ENCODE measurements at places on chromosomes 3 and 15.

DNA sequence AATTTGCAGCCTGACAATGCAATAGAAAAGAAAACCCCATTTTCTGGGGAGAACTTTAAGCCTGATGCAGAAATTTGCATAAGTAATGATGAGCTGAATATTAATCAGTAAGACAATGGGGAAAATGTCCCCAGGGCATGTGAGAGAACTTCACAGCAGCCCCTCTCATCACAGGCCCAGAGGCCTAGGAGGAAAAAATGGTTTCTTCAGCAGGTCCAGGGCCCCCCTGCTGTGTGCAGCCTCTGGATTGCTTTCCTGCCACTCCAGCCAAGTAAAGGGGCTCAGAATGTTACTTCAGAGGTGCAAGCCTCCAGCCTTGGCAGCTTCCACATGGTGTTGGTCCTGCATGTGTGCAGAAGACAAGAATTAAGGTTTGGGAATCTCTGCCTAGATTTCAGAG lies 900.3 kb upstream of the ROBO1 start:
- no peak for DNase-seq

DNA sequence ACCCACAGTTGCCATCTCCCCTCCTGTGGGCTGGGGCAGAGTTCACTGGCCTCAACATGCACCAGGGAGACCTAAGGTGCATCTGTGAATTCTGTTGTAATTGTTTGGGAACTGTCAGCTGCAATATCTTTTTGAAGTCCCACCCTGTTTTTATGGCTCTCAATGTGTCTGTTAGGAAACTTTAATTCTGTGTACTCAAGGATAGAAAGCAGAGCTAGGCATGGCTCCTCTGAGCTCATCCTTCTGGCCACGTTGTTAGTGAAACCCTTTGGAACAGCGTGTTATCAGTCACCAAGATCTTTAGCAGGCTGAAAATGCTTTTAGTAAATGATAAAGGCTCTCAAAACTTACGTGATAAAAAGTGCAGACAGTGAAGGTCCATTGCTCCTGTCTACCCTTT lies 33.6 kb upstream of the MTMR10 start:
- DNase-seq: no peak

GRCh38 chr3:59809710-59810444 lies 760.1 kb upstream of the CFAP20DC start:
- DNase-seq: no peak

DNA sequence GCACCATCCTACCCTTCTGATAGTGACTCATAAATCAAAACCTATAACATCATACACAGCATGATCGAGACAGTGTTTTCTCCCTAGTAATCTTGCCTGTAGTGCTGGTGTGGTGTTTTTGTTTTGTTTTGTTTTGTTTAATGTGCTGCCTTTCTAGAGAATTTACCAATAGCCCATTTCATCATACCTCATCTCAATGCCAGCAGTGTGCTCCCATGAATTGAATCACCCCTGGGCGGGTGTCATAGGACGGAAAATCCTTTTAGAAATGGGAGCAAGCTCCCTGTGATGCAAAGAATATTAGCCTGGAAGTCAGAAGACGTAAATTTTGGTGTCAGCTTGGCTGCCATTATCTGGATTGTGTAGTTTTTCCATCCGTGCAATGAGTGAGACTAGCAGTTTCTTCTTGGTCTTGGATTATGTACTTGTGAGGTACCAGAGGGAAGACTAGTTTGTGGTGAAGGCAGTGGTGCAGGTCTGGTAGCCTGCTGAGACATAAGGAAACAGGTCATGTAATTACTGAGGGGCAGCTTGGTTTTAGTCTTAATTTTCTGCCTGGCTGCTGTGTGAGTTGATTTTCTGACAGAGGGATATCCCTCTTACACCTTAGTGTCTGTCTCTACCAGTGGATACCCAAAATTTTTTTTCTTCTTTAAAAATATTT lies 29.9 kb downstream of the IGSF10 start:
- no peak for DNase-seq

DNA sequence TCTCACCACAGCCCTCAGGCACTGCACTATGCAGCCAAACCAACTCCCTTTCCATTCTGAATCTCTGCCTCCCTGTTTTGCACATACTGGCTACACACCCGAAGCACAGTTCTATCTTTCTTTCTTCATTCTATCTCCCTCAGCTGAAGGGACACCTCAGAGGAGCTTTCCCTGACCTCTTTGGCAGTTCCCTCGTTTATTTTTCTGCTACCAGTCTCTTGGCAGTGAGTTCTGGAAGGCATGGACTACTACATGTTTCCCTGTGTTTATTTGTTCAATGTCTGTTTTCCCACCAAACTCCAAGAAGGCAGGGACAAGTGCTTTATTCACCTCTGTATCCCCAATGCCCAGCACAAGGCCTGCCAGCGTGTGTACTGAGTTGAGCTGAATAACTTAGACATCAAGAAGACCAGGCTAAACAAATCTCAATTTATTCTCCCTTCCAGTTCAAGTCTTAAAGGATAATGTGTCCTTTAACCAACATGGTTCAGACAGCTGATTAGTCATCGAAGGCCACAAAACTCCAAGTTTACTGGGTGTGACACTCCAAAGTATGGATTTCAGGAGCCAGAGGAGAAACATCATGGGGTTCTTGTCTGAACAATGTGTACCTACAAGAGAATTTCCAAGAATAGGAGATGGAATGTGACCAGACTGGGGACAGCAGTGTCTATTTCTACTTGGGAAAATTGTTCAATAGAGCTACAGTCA lies 260.1 kb upstream of the CTNNB1 start:
- no peak for DNase-seq

GRCh38 chr3:71129611-71130431 lies 453.7 kb downstream of the FOXP1 start:
- DNase-seq: no peak

GRCh38 chr15:70158309-70159000 lies 60.7 kb upstream of the TLE3 start:
- DNase-seq: no peak

- no peak for DNase-seq
Measured at GRCh38 chr15:29638781-29639180, 183.5 kb downstream of the TJP1 start.

DNA sequence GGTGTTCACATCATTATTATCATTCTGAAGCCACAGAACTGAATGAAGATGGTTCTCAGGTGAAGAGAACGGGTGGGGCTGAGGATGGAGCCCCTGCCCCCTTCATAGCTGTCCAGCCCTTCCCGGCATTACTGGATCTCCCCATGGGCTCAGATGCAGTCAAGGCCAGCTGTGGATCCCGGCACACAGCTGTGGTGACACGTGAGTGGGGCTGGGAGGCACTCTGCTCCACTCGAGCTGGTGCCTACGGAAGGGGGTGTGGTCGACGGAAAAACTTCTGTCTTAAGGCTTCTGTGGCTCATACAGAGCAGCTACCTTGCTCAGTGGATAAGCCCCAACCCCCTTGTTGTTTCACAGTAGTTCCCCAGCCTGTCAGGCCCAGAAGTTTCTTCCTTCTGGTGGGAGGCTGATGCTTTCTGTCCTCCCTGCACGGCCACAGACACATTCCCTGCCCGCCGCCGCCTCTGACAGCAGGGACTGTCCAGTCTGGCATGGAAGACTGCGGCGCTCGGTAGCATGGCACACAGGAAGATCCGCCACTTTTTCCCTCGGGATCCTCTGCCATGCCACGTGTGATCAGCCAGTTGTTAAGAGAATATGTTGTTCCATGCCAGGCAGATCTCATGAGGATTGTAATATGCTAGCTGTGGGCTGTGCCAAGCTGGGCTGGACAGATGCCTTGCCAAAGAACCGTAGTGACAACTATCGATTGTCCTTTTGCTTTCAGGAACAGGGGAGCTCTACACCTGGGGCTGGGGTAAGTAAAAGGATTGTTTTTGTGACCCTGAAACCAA lies 5.8 kb downstream of the RCCD1 start:
- no peak for DNase-seq

DNA sequence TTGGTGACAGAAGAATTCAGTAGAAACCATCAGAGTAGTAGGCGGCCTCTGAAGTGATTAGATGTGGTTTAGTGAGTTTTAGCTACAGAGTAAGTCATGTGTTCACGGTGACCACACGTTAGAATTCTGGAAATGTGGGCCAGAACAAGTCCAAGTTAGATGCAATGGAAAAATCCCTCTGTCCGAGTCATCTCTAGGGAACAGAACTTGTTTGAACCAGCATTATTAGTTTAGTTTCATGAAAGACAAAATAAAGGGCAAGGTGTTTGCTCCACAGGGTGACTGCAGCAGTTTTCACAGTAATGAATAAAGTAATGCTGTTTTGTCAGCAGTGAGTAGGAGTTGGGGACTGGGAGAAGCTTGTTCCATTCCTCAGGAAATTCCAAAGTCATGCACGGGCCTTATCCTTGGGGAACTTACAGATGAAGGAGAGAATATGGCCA lies 100.2 kb downstream of the CGNL1 start:
- no peak for DNase-seq

- no peak for DNase-seq
Measured at GRCh38 chr3:45446706-45447105, 58.3 kb downstream of the LARS2 start.

- peak; percentile 96 for DNase-seq
Measured at GRCh38 chr15:101088788-101089578, 162.9 kb downstream of the CHSY1 start.

DNA sequence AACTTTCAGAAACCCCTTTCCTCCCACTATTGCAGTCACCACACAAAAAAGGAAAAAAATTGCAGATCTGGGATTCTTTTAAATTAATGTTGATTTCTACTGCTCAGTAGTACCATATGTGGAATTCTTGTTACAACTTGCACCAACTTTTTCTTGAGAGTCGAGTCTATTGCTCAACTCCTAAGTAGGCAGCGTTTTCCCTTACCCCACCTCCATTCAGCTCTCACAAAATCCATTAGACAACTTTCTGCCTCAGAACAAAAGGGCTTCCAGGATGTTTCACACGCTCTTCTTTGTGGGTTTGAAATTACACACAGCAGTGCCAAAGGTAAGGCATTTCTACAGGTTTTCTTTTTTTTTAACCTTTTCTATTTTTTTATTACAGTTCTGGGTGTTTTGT lies 179.5 kb downstream of the ANXA2 start:
- no peak for DNase-seq

DNA sequence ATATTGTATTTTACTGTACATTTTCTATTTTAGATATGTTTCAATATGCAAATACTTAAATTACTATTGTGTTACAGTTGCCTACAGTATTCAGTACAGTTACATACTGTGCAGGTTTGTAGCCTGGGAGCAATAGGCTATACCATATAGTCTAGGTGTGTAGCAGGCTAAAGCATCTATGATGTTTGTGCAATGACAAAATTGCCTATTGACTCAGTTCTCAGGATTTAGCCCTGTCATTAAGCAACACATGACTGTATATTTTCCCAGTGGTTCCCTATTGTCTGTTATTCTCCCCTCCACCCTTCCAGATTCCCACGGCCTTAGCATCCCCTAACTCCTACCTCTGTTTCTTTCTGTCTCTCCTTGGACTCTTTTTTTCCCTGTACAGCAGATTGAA lies 10.7 kb downstream of the MOBP start:
- no peak for DNase-seq

- no peak for DNase-seq
Measured at GRCh38 chr3:34284959-34285826, 486.8 kb downstream of the PDCD6IP start.

DNA sequence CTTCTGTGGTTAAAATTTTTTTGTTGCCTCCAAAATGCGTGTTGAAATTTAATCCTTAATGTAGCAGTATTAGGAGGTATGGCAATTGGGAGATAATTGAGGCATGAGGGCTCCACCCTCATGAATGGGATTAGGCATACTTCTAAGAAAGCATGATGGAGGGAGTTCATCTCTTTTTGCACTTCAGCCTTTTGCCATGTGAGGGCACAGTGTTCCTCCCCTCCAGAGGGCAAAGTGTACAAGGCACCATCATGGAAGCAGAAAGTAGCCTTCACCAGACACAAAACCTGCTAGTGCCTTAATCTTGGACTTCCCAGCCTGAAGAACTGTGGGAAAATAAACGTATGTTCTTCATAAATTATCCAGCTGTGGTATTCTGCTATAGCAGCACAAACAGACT lies 429.5 kb downstream of the ZIC1 start:
- no peak for DNase-seq

- no peak for DNase-seq
Measured at GRCh38 chr3:54347060-54347459, 224.7 kb downstream of the CACNA2D3 start.

DNA sequence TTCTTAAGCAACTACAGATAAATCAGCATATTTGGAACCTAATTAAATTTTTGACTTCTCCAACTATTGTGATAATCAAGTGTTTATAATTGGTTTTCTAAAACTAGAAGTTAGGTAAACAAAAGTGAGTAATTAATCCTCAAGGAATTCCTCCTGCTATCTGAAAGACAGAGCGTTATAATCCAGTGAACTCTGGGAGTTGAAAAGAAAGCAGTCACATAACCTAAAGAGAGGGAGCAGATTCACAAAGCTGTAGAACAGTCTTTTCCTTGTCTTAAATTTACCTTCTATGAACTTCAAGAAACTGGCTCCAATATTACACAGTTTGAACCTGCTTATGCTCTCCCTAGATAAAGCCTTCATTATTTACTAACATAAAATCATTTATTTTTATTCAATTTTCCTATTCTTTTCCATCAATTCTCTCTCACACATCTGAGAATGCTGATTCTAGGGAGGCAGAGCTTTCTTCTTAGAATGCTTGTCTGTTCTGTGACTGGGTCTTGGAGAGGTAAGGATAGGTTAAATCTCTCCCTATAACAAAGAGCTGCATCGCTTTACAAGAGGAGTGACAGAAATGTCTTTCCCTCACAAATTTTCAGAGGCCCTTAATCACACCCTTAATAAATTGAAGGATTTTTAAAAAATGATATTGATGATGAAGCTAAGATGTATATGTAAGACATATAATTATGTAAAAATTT lies 132.8 kb downstream of the TUSC7 start:
- no peak for DNase-seq

GRCh38 chr3:164450276-164450905 lies 627.9 kb downstream of the SI start:
- DNase-seq: no peak

DNA sequence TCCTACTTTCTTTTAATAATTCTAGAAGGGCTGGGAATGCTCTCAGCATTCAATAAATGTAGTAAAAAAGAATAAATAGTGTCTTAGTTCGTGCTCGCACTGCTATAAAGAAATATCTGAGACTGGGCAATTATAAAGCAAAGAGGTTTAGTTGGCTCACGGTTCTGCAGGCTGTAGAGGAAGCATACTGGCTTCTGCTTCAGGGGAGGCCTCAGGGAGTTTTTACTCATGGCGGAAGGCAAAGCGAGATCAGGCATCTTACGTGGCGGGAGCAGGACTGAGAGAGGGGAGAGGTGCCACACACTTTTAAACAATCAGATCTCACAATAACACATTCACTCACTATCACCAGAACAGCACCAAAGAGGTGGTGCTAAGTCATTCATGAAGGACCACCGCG lies 103.0 kb upstream of the UBE2E2 start:
- DNase-seq: no peak

GRCh38 chr3:73451301-73451944 lies 173.3 kb downstream of the PDZRN3 start:
- DNase-seq: no peak

GRCh38 chr3:136617198-136617597 lies 135.0 kb downstream of the STAG1 start:
- no peak for DNase-seq

- DNase-seq: no peak
Measured at GRCh38 chr3:13537244-13537908, 11.5 kb upstream of the FBLN2 start.

- no peak for DNase-seq
Measured at GRCh38 chr15:40337597-40337996, 3.1 kb downstream of the CCDC9B start.

GRCh38 chr3:63966007-63966406 lies 53.8 kb upstream of the SCAANT1 start:
- no peak for DNase-seq

- no peak for DNase-seq
Measured at GRCh38 chr3:150547045-150547741, 606 bp downstream of the EIF2A start.

- DNase-seq: no peak
Measured at GRCh38 chr3:69107841-69108240, 14.6 kb downstream of the LMOD3 start.

Data from stimulated activated effector memory CD8-positive, alpha-beta T cell treated with anti-CD3 and anti-CD28 coated beads, Interleukin-12 subunit alpha, Interleukin-12 subunit beta, amount 100 ng/mL, for 72 hours (primary cell).